ENCODE measurements at places on chromosomes 4 and X.

- DNase-seq, result no peak
Observed at GRCh38 chr4:86307432-86307831, 52.4 kb downstream of the MAPK10 start.

- no peak for DNase-seq
Observed at GRCh38 chr4:147339100-147339499, 141.8 kb upstream of the EDNRA start.

DNA sequence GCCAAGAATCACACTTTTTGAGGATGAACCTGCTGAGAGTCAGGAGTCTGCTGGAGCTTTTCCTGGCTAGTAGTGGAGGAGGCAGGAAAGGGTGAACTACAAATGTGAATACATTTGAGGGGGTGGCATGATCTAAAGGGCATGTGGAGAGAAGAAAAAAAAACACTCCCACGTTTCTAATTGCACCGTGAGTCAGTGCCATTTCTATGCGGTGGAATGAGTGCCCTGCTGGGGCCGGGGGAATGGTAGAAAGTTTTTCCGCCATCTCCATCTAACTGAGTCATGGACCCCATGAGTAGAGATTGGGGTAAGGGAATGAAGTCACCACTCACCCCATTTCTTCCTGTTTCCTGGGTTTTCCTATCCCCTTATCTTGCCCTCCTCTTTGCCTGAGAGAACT is 19.8 kb downstream of the BEX3 start:
- no peak for DNase-seq

- peak; percentile 39 for DNase-seq
Observed at GRCh38 chr4:40448875-40449274, 113.7 kb downstream of the CHRNA9 start.

DNA sequence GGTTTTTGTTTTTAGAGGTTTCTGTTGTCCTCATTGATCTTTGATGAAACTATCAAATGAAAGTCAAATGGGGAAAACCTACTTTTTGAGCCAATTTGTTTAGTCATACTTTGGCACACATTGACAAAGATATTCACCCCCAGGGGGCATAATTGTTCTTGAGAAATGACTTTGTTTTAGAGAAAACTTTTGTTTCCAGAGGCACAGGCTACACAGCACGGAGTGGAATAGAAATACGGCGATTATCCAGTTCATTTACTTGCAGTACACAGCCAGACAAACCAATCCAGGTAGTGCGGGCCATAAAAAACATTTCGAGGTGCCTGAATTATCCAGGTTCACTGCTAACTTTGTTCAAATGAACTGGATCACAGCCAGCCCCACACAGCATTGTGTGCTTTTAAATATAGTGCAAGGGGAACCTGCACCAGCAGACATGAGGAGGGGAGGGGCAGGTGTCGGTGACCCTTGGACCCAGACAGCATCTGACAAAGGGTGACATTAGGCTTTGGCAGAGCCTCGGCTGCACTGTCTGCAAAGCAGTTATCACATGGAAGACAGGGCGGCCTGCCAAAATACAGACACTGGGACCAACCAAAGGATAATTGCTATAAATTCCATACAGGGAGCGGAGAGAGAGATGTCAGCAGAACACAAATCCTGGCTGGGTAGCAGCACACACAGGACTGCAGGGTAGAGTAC is 179.6 kb upstream of the NOCT start:
- DNase-seq, result peak; percentile 59

- no peak for DNase-seq
Observed at GRCh38 chrX:3166670-3167455, 125.6 kb downstream of the ARSF start.

- DNase-seq, result peak; percentile 31
Observed at GRCh38 chr4:89640620-89641366, 196.2 kb downstream of the SNCA start.

DNA sequence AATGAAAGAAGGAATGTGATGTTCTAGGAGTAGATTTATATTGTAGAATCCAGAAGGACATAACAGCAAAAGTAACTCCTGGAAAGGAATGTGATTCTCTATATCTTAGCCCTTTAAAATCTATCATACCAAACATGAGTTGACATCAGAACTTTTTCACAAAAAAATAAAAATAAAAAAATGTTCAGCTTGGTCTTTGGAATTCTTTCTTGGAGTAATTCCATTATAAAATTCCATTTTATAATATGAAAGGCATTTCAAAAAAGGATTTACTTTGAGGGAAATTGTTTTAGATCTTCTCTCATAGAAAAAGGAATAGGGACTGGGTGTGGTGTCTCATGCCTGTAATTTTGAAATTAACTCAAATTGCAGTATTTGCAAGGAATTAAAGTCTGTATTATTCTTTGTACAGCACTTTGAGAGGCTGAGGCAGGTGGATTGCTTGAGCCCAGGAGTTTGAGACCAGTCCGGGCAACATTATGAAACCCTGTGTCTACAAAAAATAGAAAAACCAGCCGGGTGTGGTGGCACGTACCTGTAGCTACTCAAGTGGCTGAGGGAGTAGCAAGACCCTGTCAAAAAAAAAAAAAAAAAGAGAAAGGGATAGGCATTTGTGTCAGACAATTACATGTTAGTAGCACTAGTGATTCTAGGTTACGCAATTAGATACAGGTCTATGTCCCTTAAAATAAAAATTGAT is 134.9 kb downstream of the SLC4A4 start:
- no peak for DNase-seq

- no peak for DNase-seq
Observed at GRCh38 chr4:98503676-98504075, 154.7 kb downstream of the TSPAN5 start.

DNA sequence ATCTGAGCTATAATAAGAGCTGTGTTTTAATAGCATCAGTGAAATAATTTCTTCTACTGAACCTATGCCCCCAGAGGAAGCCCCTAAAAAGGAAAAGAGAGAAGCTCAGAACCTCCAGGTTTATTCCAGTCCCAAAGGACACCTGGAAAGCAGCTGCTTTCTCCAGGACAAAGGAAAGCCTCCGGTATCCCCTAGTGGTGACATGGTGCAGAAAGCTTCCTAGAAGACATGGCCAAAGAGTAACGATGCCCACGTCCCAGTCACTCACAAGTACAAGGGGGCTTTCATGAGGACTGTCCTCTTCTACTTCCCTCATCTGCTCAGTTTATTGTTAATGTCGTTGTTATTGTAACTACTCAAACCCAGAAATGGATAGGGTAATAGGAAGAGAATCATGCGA is 343.9 kb downstream of the UNC5C start:
- DNase-seq, result no peak

DNA sequence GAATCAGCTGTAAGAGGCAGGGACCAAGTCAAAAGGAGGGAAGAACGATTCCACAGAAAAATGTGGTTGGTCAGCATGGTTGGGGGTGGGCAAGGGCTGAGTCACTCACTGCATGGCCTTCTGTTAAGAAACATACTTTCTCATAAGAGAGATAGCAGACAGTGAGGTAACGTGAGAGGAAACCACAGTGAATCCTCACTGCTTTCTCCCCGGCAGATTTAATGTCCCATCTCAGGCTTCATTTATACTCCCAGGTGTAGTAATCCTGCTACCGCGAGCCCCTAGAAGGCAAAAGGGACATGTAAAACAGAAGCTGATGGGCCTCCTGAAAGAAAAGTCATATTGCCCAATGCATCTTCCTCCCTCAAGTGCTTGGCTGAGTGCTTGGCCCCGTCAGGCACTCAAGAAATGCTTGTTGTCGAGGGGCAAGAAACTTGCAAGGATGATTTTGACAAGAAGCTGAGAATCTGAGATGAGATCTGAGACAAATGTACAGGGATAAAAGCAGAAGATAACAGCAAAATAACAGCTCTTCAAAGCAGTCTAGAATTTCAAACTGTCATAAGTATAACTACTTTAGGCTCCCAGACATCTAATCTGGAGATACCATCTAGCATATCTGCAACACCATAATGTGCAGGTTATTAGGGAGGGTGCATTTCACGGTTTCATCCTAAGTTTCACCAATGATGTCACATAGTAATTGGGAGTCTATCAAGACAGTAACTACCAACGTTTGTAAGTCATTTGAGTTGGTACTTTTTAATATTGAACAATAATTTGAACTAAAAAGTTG is 40.2 kb downstream of the SH3KBP1 start:
- peak; percentile 50 for DNase-seq

GRCh38 chr4:23060776-23061175 is 368.0 kb downstream of the GBA3 start:
- DNase-seq, result no peak

DNA sequence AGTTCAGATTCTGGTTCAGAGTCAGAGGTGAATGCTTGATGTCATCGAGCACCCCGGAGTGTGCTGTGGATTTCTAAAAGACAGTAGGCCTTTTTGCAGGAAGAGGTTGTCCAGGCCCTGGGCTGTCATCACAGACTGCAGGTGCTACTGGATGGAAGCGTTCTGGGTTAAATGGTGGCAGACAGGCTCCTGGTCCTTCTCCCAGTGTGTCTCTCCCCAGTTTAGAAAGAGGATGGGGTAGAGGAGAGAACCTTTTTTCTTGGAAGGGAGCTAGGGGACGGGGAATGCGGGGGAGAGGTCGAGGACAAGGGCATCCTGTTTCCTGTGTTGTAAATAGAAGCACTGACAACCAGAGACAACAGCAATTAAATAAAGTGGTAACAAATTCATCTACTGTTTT is 102.3 kb upstream of the NUDT6 start:
- DNase-seq, result no peak

GRCh38 chrX:23003116-23003515 is 3.4 kb downstream of the DDX53 start:
- no peak for DNase-seq

- DNase-seq, result no peak
Observed at GRCh38 chrX:137425273-137425902, 140.5 kb upstream of the ZIC3 start.

DNA sequence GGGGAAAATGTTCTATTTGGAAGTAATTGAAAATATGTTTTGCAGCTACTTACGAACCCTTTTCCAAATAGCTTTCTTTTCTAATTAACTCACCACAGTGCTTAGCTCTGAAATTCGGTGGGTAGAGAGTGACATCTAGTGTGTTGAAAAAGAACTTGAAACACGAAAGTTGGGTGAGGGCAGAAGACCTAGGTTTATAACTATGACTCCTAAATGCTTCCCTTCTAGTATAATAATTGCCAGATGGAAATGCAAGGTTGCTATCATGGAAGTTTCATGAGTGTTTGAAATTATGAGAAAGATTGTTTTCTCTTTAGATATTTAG is 77.3 kb upstream of the NOCT start:
- no peak for DNase-seq

DNA sequence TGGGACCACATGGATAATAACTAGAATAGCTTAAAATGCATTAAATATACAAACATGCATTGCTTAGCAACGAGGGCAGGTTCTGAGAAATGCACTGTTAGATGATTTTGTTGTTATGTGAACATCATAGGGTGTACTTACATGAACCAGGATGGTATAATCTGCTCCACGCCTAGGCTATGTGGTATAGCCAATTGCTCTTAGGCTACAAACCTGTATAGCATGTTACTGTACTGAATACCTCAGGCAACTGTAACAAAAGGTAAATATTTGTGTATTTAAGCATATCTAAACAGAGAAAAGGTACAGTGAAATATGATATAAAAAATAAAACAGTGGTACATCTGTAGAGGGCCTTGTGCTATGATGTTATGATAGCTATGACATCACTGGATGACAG is 169.2 kb upstream of the IL15 start:
- DNase-seq, result no peak

- no peak for DNase-seq
Observed at GRCh38 chr4:138223231-138223910, 18.8 kb downstream of the SLC7A11 start.

DNA sequence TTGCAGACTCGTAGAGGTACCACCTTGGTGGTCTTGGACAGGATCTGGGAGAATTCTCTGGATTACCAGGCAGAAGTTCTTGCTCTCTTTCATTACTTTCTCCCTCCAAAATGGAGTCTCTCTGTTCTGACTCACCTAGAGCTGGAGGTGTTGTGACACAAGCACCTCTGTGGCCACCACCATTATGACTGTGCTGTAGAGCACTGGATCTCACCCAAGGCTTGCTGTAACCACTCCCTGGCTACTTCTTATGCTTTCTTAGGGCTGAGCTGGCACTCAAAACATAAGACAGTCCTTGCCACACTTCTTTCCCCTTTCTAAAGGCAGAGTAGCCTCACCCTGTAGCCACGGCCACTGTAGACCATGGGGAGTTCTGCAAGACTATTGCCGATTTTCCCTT is 296.6 kb upstream of the DIPK2B start:
- DNase-seq, result no peak

- peak; percentile 25 for DNase-seq
Observed at GRCh38 chr4:74545448-74545847, 100.5 kb downstream of the AREG start.

DNA sequence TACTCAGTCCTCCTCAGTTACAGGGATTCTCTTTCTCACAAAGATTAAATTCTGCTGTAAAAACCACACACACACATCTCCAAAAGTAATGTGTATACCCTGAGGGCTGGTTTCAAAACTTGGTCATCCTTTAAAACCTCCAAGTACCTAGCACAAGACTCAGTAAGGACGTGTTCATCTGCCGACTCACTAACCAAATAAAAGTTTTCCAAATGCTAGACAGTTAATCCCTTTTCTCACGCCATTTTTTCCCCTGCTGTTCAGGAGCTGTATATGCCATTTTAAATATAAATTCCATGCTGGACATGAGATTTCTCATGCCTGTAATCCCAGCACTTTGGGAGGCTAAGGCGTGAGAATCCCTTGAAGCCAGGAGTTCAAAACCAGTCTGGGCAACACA is 3.9 kb upstream of the SAT1 start:
- DNase-seq, result no peak

GRCh38 chr4:174133551-174133950 is 149.9 kb downstream of the FBXO8 start:
- DNase-seq, result no peak

DNA sequence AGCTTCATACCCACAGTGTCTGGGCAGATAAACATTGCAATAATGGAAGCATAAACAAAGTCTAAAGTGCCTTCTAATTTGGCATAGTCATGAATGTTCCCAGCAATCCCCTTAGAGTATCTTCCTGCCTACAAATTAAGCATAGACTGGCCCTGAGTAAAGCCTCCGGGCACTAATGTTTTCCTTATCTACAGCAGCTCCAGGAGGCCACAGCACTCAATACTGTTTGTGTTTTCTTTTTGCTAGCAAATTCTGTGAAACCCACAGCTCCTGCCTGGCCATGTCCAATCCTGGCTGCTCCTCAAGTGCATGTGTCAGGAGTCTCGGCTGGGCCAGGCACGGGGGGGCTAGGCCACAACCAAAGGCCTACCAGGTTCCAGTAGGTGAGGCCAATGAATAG is 102.7 kb upstream of the TBC1D9 start:
- no peak for DNase-seq

DNA sequence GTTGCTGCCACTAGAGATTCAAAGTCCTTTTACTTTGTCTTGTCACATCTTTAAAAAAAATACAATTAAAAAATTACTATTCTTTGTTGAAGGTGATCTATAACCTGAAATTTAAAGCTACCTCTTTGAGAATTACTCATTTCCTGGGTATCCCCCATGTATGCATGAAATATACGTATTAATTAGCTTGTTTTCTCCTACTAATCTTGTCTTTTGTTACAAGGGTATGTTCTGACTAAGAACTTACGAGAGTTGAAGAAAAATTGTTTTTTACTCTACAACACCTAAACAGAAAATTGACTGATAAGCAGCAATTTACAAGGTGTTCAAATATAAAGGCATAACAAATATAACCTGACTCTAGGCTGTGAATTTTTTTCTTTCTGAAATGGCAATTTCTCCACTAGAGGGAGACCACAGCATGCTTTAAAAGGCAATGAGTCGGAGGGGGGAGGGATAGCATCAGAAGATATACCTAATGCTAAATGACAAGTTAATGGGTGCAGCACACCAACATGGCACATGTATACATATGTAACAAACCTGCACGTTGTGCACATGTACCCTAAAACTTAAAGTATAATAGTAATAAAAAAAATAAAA is 249.6 kb downstream of the OPHN1 start:
- no peak for DNase-seq

Measured in left cardiac atrium (tissue), 4 donors.